A549 treated with Hydrocortisone at 1 μM for 4 hours (cell line): ENCODE measurements at places on chromosomes 2 and 18. TPM values are rescaled to one million over a fixed set of nuclear protein-coding genes. Genes with fewer than 3 reads are reported as not detected.

Gene GTF2A1L
- not detected in 5 replicates for total RNA-seq

Gene EGR4
- total RNA-seq = 0.13 to 0.33 TPM (median 0.15 TPM) in 5 replicates

Gene CLK1
- 30.1 to 39.2 TPM (median 34.1 TPM) in 5 replicates for total RNA-seq

Gene FARSB
- 42.4 to 47.9 TPM (median 45.5 TPM) in 5 replicates for total RNA-seq

Gene EVX2
- not detected in 5 replicates for total RNA-seq

Gene DNAH7
- 0.82 to 1.2 TPM (median 1.0 TPM) in 5 replicates for total RNA-seq

Gene ACVR1C
- 0.02 to 0.05 TPM in 2 of 5 replicates, not detected in the others for total RNA-seq

Gene SERPINB12
- not detected in 5 replicates for total RNA-seq

Gene SLC11A1
- 0.08 to 0.29 TPM (median 0.23 TPM) in 5 replicates for total RNA-seq

Gene ALPI
- 0.05 TPM in 2 of 5 replicates, not detected in the others for total RNA-seq

Gene GPR35
- total RNA-seq = 0.61 to 0.90 TPM (median 0.87 TPM) in 5 replicates

Gene XRCC5
- 163 to 223 TPM (median 184 TPM) in 5 replicates for total RNA-seq

Gene LIMS3
- not detected in 5 replicates for total RNA-seq

Gene AOX1
- total RNA-seq = 4.1 to 8.6 TPM (median 4.8 TPM) in 5 replicates

Gene SLC8A1
- 0.21 to 0.41 TPM (median 0.29 TPM) in 5 replicates for total RNA-seq

Gene CCL20
- 3.4 to 7.8 TPM (median 6.1 TPM) in 5 replicates for total RNA-seq

Gene CIB4
- 0.16 to 0.40 TPM (median 0.24 TPM) in 3 of 5 replicates, not detected in the others for total RNA-seq

Gene CFAP65
- total RNA-seq = 0.07 to 0.29 TPM (median 0.20 TPM) in 5 replicates

Gene OXER1
- not detected in 5 replicates for total RNA-seq

Gene LRP1B
- total RNA-seq = under 0.01 TPM in 1 of 5 replicates, not detected in the others

Gene ILKAP
- 37.9 to 43.8 TPM (median 39.6 TPM) in 5 replicates for total RNA-seq

Gene CFAP221
- total RNA-seq = 0.23 to 0.38 TPM (median 0.28 TPM) in 5 replicates

Gene USP34
- total RNA-seq = 45.1 to 67.1 TPM (median 49.0 TPM) in 5 replicates

Gene ATOH8
- 14.5 to 20.4 TPM (median 19.1 TPM) in 5 replicates for total RNA-seq

Gene MLPH
- 270 to 331 TPM (median 308 TPM) in 5 replicates for total RNA-seq

Gene CYTIP
- 0.09 to 0.22 TPM (median 0.20 TPM) in 3 of 5 replicates, not detected in the others for total RNA-seq

Gene CRYGD
- not detected in 5 replicates for total RNA-seq

Gene GAREM1
- 4.6 to 6.4 TPM (median 5.2 TPM) in 5 replicates for total RNA-seq

Gene MMADHC
- 77.0 to 105 TPM (median 85.1 TPM) in 5 replicates for total RNA-seq

Gene CCDC150
- total RNA-seq = 3.6 to 6.6 TPM (median 5.3 TPM) in 5 replicates

Gene BOLL
- total RNA-seq = not detected in 5 replicates

Gene FLACC1
- total RNA-seq = 0.16 to 0.46 TPM (median 0.17 TPM) in 5 replicates

Gene KIAA2012
- not detected in 5 replicates for total RNA-seq

Gene RAPGEF4
- 0.07 to 0.31 TPM (median 0.21 TPM) in 5 replicates for total RNA-seq

Gene UGT1A3
- total RNA-seq = 0.06 to 0.20 TPM (median 0.14 TPM) in 4 of 5 replicates, not detected in the other

Gene WBP1
- 55.6 to 85.5 TPM (median 80.0 TPM) in 5 replicates for total RNA-seq

Gene MFSD6
- total RNA-seq = 22.7 to 36.4 TPM (median 33.1 TPM) in 5 replicates

Gene PDCD1
- total RNA-seq = 0.12 TPM in 1 of 5 replicates, not detected in the others

Gene EFEMP1
- 29.6 to 56.4 TPM (median 41.3 TPM) in 5 replicates for total RNA-seq

Gene RAD51AP2
- total RNA-seq = not detected in 5 replicates

Gene ICOS
- not detected in 5 replicates for total RNA-seq

Gene MC4R
- total RNA-seq = not detected in 5 replicates

Gene REG3G
- total RNA-seq = not detected in 5 replicates

Gene MAPRE2
- total RNA-seq = 10.4 to 13.7 TPM (median 11.5 TPM) in 5 replicates

Gene SMYD1
- total RNA-seq = not detected in 5 replicates

Gene RAMP1
- total RNA-seq = 0.15 TPM in 1 of 5 replicates, not detected in the others

Gene EXOC6B
- total RNA-seq = 5.9 to 10.6 TPM (median 7.4 TPM) in 5 replicates

Gene PRPF40A
- 68.5 to 96.0 TPM (median 82.1 TPM) in 5 replicates for total RNA-seq

Gene AGXT
- not detected in 5 replicates for total RNA-seq

Gene ALKAL2
- total RNA-seq = not detected in 5 replicates
